ENCODE measurements at places on chromosomes 1 and 21. TPM values are rescaled to one million over a fixed set of nuclear protein-coding genes. Genes with fewer than 3 reads are reported as not detected.
A peak's percentile ranks its signal among the peaks of the same experiment; 100 is the strongest.

Gene TFF2
- total RNA-seq, result not detected

Gene LYST
- total RNA-seq, result 10.9 TPM

Gene S100A9
- total RNA-seq, result not detected

Gene TMCC2
- 4.8 TPM for total RNA-seq

Gene E2F2
- total RNA-seq, result 37.1 TPM

Gene MPL
- 0.06 TPM for total RNA-seq

DNA sequence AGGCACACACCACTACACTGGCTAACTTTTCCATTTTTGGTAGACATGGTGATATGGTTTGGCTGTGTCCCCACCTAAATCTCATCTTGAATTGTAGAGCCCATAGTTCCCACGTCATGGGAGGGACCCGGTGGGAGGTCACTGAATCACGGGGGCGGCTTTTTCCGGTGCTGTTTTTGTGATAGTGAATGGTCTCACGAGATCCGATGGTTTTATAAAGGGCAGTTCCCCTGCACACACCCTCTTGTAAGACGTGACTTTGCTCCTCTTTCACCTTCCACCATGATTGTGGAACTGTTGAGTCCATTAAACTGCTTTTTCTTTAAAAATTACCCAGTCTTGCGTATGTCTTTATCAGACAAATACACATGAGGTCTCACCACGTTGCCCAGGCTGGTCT is 1.3 kb upstream of the FTCD start:
- peak; percentile 1 for DNase-seq

- DNase-seq, result no peak
These were observed 60.8 kb downstream of the BCAR3 start for GRCh38 chr1:93620841-93621210.

DNA sequence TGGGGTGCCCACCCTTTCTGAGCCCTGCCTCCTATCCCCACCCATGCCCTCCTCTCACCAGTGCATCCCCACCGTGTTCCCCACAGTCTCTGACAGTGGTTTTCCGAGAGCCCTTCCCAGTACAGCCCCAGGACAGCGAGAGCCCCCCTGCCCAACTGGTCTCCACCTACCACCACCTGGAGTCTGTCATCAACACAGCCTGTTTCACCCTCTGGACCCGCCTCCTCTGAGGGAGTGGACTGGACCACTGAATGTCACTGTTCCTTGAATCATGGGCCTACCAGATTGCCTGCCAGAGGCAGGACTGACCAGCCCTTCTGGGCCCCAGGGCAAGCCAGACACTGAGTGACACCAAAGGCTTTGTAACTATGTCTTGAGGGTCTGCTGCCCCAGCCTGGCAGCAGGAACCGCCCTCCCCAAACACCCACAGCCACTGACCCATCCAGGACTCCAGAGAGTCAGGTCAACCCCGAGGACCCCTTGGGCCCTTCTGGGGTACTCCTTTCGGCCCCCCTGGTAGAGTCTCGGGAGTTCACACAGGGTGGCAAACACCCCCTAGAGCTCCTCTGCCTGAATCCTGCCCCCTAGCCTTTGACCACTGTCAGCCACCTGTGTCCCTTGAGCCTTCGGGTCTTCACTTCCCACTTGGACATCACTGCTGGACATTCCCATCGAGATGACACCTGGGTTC is 3.3 kb downstream of the HYI start:
- DNase-seq, result no peak

DNA sequence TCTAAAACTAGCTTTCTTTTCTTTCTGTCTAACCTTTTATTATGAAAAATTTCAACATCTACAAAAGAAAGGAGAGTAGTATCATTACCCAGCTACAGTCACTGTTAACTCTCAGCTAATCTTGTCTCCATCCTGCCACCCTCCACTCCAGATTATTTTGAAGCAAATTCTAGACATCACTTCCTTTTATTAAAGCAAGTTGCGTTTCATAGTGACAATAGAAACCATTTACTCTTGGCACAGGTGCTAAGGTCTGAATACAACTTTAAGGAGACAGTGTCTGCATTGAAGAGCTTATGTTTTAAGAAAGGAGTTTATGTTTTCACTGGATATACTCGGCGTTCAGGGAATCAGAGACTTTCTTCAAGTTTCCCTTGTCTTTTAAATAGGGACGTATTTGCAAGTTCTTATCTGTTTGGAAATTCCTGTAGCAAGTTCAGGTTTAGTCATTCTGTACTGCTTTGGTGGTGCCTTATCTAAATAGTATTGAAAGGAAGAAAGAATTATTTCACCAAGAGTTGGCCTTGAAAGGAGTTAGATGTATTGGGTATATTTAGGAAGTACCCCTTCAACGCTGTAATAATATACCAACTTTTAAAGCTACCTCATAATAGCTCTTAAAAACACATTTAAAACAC is 42.7 kb downstream of the ITSN1 start:
- no peak for DNase-seq

GRCh38 chr1:230137337-230137815 is 70.3 kb downstream of the GALNT2 start:
- DNase-seq, result no peak

DNA sequence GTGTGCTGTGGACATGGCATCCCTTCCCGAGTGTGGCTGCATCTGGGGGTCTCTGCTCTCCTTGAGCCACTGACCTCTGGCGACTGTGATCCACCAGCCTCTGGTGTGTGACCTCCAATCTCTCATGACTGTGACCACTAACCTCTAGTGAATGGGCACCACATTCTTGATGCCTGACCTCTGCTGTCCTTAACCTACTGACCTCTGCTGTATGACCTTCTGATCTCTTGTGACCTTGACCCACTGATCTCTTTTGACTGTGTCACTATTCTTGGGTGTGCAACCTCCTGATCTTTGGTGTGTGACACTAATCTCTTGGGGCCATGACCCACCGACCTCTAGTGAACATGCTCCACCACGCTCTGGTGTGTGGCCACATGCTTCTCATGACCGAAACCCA is 45.8 kb upstream of the KDM4A start:
- no peak for DNase-seq

DNA sequence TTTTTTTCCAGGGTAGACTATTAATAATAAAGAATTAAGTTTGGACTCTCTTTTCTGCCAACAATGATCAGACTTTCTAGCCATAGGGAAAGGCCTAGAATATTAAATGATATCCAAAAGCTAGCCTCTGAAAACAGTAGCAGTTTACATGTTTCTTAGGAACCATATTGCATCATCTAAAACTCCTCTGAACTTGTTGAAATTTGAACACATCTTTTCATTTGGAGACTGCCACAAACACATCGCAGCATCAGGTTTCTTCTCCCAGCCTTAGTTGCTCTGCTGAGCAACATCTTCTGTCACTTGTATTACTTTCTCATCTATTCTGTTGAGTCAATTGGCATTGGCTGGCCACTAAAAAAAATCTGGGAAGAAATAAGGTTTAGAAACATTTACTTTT is 63.2 kb upstream of the GNG4 start:
- DNase-seq, result no peak

- no peak for DNase-seq
These were observed 83.5 kb downstream of the DENND1B start for GRCh38 chr1:197691816-197692215.

GRCh38 chr1:199786695-199787094 is 240.8 kb upstream of the NR5A2 start:
- no peak for DNase-seq

DNA sequence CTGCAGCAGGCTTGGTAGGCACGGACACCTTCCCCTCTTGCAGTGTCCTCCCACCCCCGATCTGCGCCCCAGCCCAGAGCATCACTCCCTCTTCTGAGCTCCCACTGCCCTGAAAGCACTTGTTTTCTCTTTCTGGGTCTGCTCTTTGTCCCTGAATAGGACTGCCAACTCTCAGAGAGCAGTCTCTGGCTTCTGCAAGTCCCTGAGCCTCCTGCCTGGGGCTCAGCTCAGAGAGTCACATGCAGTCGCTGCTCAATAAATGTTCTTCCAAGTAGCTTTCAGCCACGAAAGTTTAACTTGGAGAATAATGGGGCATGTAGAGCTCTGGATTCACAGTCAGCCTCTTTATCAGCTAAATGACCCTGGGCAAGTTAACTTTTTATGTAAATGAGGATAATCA is 205.6 kb downstream of the HIVEP3 start:
- no peak for DNase-seq

DNA sequence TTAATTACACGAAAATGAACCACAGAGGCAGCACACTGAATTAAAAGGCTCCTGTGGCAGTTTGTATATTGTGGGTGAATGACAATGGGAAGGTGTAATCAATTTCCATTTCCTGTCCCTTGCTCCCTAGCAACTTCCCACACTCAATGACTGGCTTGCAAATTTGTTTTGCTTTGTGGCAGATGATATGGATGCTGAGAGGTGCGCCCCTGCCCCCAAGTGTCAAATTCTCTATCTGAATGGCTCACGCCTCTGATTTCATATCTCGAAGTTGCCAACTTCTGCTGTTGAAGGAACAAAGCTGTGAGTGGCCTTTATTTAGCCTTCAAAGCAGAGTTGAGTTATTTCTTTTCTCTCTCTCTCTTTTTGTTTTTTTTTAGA is 86.0 kb downstream of the FOXD2 start:
- no peak for DNase-seq

GRCh38 chr1:199163267-199163666 is 524.4 kb downstream of the PTPRC start:
- no peak for DNase-seq

DNA sequence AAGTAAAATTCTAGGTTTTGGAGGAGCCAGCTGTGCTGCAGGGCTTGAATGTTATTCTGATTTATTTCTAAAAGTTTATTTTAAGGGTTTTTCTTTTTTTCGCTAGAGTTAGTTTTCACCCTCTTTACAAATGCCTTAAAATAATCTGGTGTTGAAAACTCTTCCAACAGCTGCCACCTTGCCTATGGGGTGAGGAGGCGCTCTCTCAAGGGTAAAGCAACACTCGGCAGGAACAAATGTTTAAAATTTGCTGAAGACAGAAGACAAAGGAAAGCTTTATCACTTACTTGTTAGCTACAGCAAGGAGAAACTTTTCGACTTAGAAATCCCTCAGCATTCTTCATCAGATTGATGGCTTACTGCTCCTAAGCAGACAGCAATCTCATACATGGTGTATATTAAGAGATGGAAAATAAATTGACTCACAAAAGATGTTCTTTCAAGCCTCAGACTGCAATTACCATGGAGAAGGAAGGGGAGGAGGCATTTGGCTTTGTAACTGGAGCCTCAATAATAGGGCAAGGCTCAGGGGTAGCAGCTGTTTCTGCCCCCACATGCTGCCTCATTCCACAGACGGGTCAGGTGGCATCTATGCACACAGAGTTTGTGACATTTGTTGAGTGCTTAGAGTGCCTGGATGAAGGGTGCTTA is 79.8 kb upstream of the RALGPS2 start:
- DNase-seq, result no peak

DNA sequence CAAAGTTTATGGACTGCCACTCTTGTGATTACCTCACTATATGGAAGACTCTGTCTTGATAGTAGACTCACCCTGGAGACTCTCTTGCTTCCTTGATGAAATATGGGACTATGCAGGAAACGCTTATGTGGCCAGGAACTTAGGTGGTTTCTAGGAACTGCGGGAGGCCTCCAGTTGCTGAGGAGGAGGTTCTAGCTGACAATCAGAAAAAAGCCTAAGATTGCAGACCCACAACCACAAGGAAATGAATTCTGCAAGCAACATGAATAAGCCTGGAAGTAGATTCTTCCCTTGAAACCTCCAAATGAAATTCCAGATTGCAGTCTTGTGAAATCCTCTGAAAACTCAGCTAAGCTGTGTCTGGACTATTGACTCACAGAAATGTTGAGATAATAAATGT is 88.9 kb upstream of the COL11A1 start:
- DNase-seq, result no peak

DNA sequence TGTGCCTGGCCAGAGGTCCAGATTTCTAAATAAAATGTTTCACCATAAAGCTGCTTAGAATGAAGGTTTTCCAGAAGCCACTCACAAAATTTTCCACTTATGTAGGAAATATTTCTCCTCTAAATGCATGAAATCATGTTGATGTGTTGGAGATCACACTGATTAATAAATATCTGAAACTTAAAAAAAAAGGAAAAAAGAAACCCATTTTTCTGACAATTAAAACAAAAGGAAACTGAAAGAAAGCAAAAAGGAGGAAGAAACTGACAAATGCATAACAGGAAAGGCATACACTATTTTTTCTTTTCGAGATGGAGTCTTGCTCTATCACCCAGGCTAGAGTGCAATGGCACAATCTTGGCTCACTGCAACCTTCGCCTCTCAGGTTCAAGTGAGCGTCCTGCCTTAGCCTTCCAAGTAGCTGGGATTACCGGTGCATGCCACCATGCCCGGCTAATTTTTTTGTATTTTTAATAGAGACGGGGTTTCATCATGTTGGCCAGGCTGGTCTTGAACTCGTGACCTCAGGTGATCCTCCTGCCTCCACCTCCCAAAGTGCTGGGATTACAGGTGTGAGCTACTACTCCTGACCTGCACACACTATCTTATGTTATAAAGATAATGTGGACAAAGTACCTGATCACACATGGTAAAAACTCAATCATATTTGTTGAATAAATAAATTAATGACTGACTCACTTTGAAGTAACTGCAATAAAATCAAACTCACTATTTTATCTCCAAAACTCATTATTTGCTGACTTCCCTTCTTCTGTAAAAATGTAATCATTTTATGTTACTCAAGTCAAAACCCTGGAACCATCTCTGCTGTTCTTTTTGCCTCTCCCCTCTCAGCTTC is 149.8 kb upstream of the NR5A2 start:
- no peak for DNase-seq

DNA sequence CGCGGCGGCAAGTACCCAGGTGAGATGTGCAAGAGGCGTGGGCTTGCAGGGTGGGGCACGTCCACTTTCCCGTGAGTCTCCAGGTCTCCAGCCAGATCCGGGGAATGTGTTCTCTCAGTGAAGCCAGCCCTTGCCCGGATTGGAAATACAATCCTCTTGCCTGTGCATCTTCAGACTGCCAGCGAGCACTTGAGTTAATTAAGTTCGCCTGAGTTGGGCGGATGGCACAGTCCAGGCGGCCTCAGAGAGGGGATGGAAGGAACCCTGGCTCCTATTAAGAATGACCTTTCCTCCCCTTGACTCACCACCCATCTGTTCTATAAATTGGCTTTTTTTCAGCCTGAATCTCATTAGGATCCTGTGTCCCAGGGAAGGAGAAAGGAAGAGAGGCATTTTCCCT is 33.3 kb upstream of the CNTN2 start:
- peak; percentile 27 for DNase-seq

DNA sequence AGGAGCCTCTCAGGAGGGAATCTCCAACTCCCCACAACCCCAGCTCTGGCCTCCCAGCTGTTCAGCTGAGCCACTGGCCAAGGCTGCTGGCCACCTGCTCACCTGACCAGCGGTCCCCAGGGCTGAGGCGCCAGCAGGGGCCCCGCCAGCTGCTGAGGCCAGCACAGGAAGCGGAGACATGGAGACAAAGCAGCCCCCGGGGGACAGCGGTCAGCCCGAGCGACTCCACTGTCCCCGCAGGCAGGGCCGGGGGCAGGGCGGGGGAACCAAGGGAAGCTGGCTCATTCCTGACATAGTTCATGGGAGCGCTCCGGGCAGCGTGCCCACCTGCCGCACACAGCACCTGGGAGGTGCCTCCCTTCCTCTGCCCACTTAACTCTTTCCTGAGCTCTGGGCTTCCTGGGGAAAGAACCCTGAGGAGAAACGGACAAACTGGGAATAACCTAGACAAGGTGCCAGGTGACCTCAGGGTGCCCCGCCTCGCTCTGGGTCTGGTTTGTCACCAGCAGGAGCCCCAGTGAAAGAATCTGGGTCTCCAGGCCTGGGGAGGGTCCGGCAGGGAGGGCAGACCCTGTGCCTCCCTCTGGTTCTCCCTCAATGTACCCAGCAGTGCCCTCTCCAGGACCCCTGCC is 10.7 kb downstream of the EPHA2 start:
- DNase-seq, result peak; percentile 91

GRCh38 chr1:205300149-205300548 is 21.4 kb downstream of the NUAK2 start:
- DNase-seq, result no peak

- DNase-seq, result no peak
These were observed 3.6 kb downstream of the ABCA4 start for GRCh38 chr1:94117259-94117851.
